T-cell (primary cell): ENCODE measurements at places on chromosomes 3 and 15. TPM values are rescaled to one million over a fixed set of nuclear protein-coding genes. Genes with fewer than 3 reads are reported as not detected.

Gene CPNE9
- total RNA-seq: 0.19 TPM

Gene IMPG2
- total RNA-seq: 0.76 TPM

Gene RBP2
- total RNA-seq: not detected

Gene FOXB1
- total RNA-seq: 0.13 TPM

Gene SLC22A13
- 0.79 TPM for total RNA-seq

Gene THAP10
- total RNA-seq: not detected

Gene GABRR3
- not detected for total RNA-seq

Gene GOLGA6D
- not detected for total RNA-seq

Gene SLC9A9
- 14.1 TPM for total RNA-seq

Gene CD96
- 183 TPM for total RNA-seq

Gene GTF2A2
- total RNA-seq: 52.6 TPM

DNA sequence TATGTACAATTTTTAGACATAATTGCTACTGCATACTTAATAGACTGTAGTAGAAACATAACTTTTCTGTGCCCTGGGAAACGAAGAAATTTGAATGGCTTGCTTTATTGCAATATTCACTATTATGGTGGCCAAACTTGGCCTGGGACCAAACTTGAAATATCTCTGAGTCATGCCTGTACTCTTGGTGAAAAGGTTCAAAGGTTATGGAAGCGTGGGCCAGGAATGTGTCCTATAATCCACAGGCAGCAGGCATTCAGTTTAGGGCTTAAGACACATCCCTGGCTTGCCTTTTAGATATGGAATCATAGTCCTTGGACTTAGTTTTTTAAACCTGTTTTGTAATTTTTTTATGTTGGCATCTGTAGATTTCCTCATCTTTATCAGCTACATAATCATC, 124.3 kb downstream of the LRIG1 start:
- no peaks in the 10 kb centered on the region for H3K27me3 ChIP-seq
- H3K36me3 ChIP-seq: peaks cover 14% of the 10 kb centered on the region
- DNase-seq: no peak
- H3K4me1 ChIP-seq: no peaks in the 10 kb centered on the region

GRCh38 chr3:69772152-69772867, 33.0 kb downstream of the MITF start:
- H3K27ac ChIP-seq: no peak overlapping the region
- no peaks in the 10 kb centered on the region for H3K4me1 ChIP-seq
- H3K36me3 ChIP-seq: no peaks in the 10 kb centered on the region
- H3K4me3 ChIP-seq: no peak overlapping the region
- no peak for DNase-seq
- no peaks in the 10 kb centered on the region for H3K27me3 ChIP-seq

DNA sequence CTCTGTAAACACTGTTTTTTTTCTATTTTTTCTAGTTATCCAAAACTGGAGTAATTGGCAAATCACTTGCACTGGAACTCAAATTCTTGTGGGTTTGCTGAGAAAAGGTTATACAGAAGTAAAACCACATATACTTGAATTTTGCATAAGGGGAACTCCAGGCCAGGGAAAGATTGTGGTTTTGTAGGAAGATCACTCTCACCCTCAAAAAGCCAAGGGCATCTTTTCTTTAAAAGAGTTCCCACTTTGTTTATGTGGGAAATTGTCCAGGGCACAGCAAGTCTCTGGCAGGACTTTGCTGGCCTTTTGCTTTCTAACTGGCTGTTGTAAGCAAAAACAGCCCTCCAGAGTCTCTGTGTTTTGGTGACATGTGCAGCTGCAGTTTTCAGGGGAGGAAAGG, 340.3 kb upstream of the RBMS3 start:
- H3K27ac ChIP-seq: no peak overlapping the region
- no peaks in the 10 kb centered on the region for H3K36me3 ChIP-seq
- DNase-seq: no peak
- no peak overlapping the region for H3K4me3 ChIP-seq
- H3K4me1 ChIP-seq: peaks cover 3% of the 10 kb centered on the region

DNA sequence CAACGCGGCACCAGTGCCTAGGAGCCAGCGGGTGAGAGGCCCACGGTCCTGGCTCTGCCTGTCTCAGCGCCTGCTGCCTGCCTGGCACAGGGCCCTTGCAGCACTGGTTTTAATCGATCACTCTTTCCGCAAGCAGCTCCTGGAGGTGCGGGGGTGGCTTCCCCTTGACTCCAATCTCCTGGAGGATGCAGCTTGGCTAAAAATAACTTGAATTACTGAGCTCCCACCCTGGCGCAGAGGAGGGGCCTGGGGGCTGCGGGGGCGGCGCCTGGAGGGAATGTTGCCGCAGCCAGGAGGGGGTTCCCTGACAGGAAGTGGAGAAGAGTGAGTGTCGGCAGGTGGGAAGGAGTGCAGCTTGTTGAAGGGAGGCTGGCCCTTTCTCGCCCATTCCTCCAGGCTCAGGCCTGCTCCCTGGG, 9.9 kb upstream of the RPL29 start:
- no peaks in the 10 kb centered on the region for H3K36me3 ChIP-seq
- H3K4me1 ChIP-seq: peaks cover 2% of the 10 kb centered on the region
- no peak overlapping the region for H3K27ac ChIP-seq
- DNase-seq: no peak
- H3K27me3 ChIP-seq: no peaks in the 10 kb centered on the region

- no peaks in the 10 kb centered on the region for H3K36me3 ChIP-seq
- H3K27ac ChIP-seq: no peak overlapping the region
- no peak for DNase-seq
- no peaks in the 10 kb centered on the region for H3K4me1 ChIP-seq
- H3K27me3 ChIP-seq: no peaks in the 10 kb centered on the region
Measured at GRCh38 chr3:24154013-24154695, 209.1 kb downstream of the NR1D2 start.

DNA sequence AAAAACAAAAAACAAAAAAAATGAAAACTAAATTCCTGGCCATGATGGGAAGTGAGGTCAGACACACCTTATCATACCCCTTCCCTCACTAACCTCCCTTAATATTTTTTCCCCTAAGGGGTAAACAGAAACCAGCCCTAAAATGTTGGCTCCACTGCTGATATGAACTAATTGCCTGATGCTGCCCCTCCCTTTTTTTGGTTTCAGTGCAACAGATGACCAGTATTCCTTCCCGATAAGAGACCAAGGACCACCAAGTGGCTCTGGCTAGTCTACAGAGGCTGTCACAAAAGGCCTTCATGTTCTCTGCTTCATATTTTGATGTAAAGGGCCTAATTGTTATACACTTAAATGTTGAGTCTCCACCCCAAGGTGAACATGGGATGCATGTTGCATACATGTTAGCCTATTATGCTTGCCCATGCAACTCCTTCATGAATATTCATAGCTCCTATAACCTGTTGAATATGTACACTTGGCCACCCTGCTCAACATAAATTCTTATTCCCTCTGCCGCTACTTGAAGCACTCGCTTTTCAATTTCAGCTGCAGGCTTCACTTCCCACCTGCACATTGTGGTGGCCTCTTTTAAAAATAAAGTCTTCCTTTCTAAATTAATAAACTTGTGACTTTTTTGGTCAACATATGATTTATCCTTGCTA, 12.3 kb upstream of the STAC start:
- H3K27me3 ChIP-seq: no peaks in the 10 kb centered on the region
- H3K4me3 ChIP-seq: no peak overlapping the region
- no peaks in the 10 kb centered on the region for H3K4me1 ChIP-seq
- no peaks in the 10 kb centered on the region for H3K36me3 ChIP-seq
- DNase-seq: no peak

DNA sequence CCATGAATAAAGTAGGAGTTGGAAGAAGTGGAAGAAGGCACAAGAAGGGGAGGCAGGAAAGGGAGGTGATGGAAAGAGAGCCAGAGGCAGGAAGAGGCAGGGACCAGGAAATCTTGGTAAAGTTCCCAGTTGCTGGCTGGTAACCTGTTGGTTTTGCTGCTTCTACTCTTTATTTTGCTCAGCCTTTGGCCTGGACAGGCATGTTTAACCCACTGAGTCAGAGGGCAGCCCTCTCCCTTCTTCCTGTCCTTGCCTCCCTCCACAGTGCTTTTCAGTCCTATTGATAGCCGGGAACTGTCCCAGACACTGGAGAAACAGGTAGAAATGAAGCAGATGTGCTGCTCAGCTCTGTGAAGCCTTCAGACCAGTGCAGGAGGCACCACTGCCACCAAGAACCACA, 43.4 kb upstream of the APEH start:
- no peaks in the 10 kb centered on the region for H3K36me3 ChIP-seq
- no peaks in the 10 kb centered on the region for H3K27me3 ChIP-seq
- H3K27ac ChIP-seq: no peak overlapping the region
- DNase-seq: no peak

DNA sequence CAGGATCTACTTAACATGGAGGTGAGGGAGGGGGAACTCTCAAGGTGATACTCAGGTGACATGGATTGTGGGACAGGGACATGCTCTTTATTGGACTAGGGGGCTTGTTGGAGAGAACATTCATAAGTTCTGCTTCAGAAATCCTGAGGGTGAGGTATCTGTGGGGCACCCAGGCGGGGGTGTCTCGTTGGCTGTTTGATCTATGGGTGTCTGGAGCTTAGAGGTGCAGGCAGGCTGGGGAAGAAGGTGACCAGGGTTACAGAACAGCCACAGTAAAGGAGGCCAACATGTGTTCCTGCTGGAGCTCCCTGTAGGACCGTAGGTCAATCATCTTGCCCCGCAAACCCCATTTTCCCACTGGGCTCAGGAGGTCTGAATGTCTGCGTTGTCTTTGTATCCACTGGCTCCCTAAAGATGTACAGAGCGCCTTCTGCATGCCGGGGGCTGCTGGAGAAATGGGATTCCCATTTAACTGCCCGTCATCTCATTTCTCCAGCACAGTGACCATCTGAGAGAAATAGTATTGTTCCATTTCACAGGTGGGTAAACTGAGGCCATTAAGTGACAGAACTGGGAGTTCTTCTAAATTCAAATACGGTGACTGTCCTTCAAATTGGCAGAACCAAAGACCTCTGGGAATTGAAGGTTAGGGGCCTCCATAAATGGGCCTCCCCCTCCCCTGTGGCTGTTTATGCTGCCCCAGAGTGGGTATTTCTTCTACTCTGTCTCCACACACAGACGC, 40.3 kb upstream of the TSEN2 start:
- no peaks in the 10 kb centered on the region for H3K4me1 ChIP-seq
- no peak overlapping the region for H3K4me3 ChIP-seq
- no peak overlapping the region for H3K27ac ChIP-seq
